ENCODE measurements at places on chromosomes 1 and 21. TPM values are rescaled to one million over a fixed set of nuclear protein-coding genes. Genes with fewer than 3 reads are reported as not detected.

DNA sequence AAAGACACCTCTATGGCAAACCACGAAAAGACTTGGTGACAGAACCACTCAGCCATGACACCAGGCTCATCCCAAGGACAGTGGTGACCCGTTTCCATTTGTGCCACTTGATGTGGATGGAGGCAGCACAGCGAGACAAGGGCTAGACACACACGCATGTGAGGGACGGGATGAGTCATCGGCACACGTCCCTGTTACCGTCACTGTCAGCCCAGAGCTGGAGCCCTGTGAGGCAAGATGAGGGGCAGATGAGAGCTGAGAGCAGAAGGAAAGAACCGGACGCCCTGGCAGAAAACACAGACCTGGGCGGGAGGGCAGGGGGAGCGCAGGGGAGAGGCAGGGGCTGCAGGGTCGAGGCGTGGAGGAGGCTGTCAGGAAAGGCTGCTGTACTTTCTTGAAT lies 57.8 kb downstream of the SIK1 start:
- no peaks in the 10 kb centered on the region for H3K36me3 ChIP-seq
- peak overlapping the region; percentile 59 for H3K27ac ChIP-seq
- H3K4me1 ChIP-seq: no peaks in the 10 kb centered on the region
- H3K27me3 ChIP-seq: peaks cover 5% of the 10 kb centered on the region
- DNase-seq: no peak

Gene NHLH1
- not detected for polyA plus RNA-seq

- no peaks in the 10 kb centered on the region for H3K4me1 ChIP-seq
- no peak for DNase-seq
- no peak overlapping the region for H3K27ac ChIP-seq
- no peaks in the 10 kb centered on the region for H3K27me3 ChIP-seq
Observed at GRCh38 chr1:41427916-41428737, 56.4 kb downstream of the EDN2 start.

Gene MYBPHL
- not detected for polyA plus RNA-seq

- H3K27ac ChIP-seq: no peak overlapping the region
- H3K36me3 ChIP-seq: no peaks in the 10 kb centered on the region
- H3K27me3 ChIP-seq: peaks cover 1% of the 10 kb centered on the region
- H3K4me1 ChIP-seq: no peaks in the 10 kb centered on the region
- DNase-seq: no peak
Observed at GRCh38 chr1:56229186-56229585, 350.2 kb downstream of the PLPP3 start.

- peaks cover 12% of the 10 kb centered on the region for H3K36me3 ChIP-seq
- peaks cover 21% of the 10 kb centered on the region for H3K4me1 ChIP-seq
- H3K4me3 ChIP-seq: no peak overlapping the region
- peaks cover 2% of the 10 kb centered on the region for H3K27me3 ChIP-seq
- H3K27ac ChIP-seq: peak overlapping the region; percentile 24
- no peak for DNase-seq
Observed at GRCh38 chr1:193471981-193472380, 285.6 kb upstream of the B3GALT2 start.

Gene CFAP126
- polyA plus RNA-seq: not detected

GRCh38 chr1:46611691-46612221 lies 4.9 kb downstream of the MOB3C start:
- peaks cover 36% of the 10 kb centered on the region for H3K36me3 ChIP-seq
- peaks cover 4% of the 10 kb centered on the region for H3K27me3 ChIP-seq

DNA sequence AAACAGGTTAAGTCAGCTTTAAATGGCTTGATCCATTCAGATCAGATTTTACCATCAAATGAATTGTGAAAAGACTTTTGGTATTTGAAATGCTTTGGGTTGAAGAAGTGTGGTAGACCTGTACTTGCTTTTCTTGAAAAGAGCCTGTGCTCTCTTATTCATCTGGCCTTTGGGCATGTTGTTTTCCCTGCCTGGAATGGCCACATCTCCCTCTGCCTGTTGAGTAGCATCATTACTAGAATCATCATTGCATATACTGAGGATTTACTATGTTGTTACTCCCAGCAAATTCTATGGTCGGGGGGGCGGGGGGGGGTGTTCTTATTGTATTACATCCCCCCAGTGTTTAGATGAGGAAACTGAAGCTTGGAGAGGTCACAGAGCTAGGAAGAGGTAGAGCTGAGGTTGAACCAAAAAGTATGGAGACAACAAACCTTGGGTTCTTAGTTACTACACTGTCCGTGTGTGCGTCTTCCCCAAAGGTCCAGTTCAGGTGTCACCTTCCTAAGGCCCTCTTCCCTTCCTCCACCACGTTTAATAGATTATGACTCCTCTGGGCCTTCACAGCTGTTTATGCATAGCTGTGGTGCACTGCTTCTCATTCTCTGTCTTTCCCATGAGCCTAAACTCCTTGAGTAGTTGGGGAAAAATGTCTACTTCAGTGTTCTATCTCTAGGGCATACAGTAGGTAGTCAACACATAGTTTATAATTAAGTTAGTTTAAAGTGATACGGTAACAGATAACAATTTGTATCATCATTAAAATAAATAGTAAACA lies 246.4 kb upstream of the HOOK1 start:
- no peak for DNase-seq
- H3K4me1 ChIP-seq: peaks cover 50% of the 10 kb centered on the region
- no peak overlapping the region for H3K4me3 ChIP-seq
- H3K36me3 ChIP-seq: no peaks in the 10 kb centered on the region

GRCh38 chr21:34942911-34943310 lies 106.2 kb downstream of the RUNX1 start:
- H3K4me1 ChIP-seq: peaks cover 87% of the 10 kb centered on the region
- no peak overlapping the region for H3K27ac ChIP-seq
- no peaks in the 10 kb centered on the region for H3K36me3 ChIP-seq
- DNase-seq: no peak
- H3K4me3 ChIP-seq: no peak overlapping the region

GRCh38 chr1:226210571-226211176 lies 12.8 kb upstream of the MIXL1 start:
- no peak overlapping the region for H3K4me3 ChIP-seq
- no peaks in the 10 kb centered on the region for H3K27me3 ChIP-seq
- no peak overlapping the region for H3K27ac ChIP-seq

Data from immature natural killer cell (primary cell).